A549 (cell line): ENCODE measurements at places on chromosomes 5 and 9.
A peak's percentile ranks its signal among the peaks of the same experiment; 100 is the strongest.

DNA sequence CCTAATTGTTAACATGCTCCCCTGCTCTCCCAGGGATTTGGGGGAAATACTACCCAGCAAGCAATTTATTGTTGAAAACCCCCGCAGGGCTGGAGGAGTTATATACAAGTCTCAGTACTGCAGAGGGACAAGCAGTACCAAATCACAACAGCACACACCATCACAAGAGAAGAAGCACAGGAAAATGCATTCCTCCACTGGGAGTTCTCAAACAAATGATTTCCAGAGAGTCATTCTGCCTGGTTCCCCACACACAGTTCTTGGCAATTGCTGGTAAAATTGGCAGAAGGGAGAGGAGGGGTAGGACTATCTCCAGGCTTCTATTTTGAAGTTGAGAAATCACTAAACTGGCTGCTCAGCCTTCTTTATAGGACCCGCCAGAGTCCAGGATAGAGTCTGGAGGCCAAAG is 16.8 kb downstream of the SIL1 start:
- no peak for DNase-seq

- peak; percentile 13 for DNase-seq
Observed at GRCh38 chr9:105679257-105680022, 14.9 kb upstream of the TMEM38B start.

DNA sequence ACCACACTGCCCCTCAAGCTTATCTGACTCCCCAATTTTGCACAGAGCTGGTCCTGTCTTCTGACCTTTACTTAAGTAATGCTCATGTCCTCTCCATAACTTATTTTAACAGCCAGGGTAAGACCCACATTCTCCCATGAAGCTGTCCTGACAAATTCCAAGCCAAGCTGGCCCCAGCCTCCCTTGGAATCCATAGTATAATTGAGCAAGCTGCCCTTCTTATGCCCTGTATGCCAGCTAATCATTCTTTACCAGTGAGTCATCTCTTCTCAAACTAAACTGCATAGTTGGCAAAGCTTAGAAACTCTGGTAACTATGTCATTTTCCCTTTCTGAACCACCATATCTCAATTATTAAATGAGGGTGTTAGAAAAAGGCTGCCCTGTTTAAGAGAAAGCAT is 92.4 kb downstream of the NFIB start:
- peak; percentile 79 for DNase-seq

- DNase-seq, result no peak
Observed at GRCh38 chr9:127269449-127269848, 4.9 kb downstream of the GARNL3 start.

DNA sequence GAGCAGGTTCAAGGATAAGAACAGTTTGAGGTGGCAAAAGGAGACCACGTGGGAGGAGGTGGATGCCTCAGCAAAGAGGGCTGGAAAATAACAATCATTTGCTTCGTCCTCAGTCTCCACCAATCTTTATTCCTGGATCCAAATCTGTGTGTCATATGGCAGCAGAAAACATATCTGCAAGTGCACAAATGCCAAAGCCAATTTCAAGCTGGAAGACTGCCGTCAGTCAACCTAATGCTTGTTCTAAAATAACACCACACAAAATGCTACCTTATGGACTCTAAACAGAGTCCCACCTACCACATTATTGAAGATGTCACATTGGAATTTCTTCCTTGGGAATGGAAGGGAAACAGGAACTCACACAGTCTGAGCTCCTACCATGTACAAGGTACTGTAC is 129.1 kb downstream of the CDK5RAP2 start:
- DNase-seq, result no peak
